Muscle of leg (tissue), 16 donors: ENCODE measurements at places on chromosomes 12 and 14. TPM values are rescaled to one million over a fixed set of nuclear protein-coding genes. Genes with fewer than 3 reads are reported as not detected.

- no peak overlapping the region for H3K4me3 ChIP-seq
- no peaks in the 10 kb centered on the region for H3K27me3 ChIP-seq
- no peak for DNase-seq
- peaks cover 2% of the 10 kb centered on the region for H3K36me3 ChIP-seq
These were observed 80.1 kb downstream of the ETV6 start for GRCh38 chr12:11729439-11730150.

DNA sequence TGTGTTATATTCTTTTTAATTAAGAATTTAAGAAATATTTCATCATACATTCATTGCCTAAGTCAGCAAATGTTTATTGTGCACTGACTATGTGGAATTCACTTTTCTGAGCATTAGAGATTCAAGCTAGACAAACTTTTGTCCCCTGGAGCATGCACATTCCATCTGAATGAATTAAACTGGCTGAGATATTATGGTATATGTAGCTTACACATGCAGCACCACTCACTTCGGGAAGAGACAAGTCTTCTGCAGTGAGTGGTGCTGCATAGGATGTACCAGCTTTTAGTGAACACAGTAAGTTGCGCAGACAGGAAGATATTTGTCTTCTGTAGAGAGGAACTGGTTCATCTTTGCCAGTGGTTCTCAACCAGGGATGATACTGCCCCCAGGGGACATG lies 318.4 kb downstream of the SYT1 start:
- H3K4me1 ChIP-seq, result peaks cover 3% of the 10 kb centered on the region
- DNase-seq, result no peak
- no peaks in the 10 kb centered on the region for H3K27me3 ChIP-seq

DNA sequence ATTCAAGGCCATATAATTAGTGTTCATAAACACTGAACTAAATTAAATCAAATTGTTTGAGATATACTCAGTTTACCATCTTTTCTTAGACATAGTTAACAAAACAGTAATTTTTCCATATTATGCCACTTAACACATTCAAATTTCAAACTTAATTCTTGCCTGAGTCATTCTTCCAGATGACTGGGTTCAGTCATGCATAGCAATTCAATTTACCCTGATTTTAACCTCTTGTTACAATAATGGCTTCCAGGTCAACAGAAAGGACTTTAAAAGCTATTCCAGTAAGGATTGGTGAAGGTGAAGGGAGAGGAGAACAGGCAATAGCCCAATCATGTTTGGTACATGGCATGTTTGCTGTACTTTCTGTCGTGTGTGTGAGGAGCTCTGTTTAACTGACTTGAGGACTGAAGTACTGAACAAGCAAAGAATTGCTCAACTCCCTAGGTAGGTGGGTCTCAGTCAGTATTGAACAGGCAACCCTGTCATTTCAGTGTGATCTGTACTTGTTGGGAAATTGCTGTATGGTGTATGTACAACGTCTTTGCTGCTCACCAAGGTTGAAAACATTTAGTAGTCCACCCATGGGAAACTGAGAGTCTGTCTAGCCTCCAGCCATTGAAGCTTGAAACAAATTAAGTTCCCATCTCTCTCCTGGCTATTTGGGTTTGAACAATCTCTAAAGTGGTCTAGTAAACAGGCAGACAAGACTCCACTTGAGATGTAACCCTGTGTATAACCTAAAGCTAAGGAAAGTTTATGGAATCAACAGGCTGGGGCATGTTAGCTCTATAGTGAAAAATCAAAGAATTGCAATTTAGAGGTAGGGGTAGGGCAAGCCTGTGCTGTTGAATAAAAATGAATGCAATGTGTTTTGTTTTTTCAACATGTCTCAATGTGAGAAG lies 327.2 kb downstream of the BTG1 start:
- H3K36me3 ChIP-seq, result no peaks in the 10 kb centered on the region
- no peaks in the 10 kb centered on the region for H3K4me1 ChIP-seq
- H3K4me3 ChIP-seq, result no peak overlapping the region
- no peak for DNase-seq
- H3K27me3 ChIP-seq, result no peaks in the 10 kb centered on the region

The ASPG gene
- 0.71 TPM for total RNA-seq

The LMO3 gene
- 1.8 TPM for total RNA-seq

- peak overlapping the region; percentile 85 for H3K27ac ChIP-seq
- H3K36me3 ChIP-seq, result no peaks in the 10 kb centered on the region
- DNase-seq, result peak; percentile 55
- H3K4me3 ChIP-seq, result peak overlapping the region; percentile 57
- H3K4me1 ChIP-seq, result peaks cover 32% of the 10 kb centered on the region
These were observed 1.1 kb upstream of the SUSD6 start for GRCh38 chr14:69610020-69610873.

GRCh38 chr14:29885988-29886387 lies 41.7 kb downstream of the PRKD1 start:
- no peak overlapping the region for H3K4me3 ChIP-seq
- H3K27me3 ChIP-seq, result no peaks in the 10 kb centered on the region
- no peak for DNase-seq
- no peaks in the 10 kb centered on the region for H3K36me3 ChIP-seq
- no peak overlapping the region for H3K27ac ChIP-seq

The NRL gene
- total RNA-seq, result 1.6 TPM

The P2RX7 gene
- 1.6 TPM for total RNA-seq

- no peaks in the 10 kb centered on the region for H3K27me3 ChIP-seq
- H3K4me3 ChIP-seq, result no peak overlapping the region
- H3K4me1 ChIP-seq, result no peaks in the 10 kb centered on the region
- H3K27ac ChIP-seq, result no peak overlapping the region
- no peak for DNase-seq
These were observed 68.6 kb upstream of the RESF1 start for GRCh38 chr12:31890295-31891285.

- H3K36me3 ChIP-seq, result no peaks in the 10 kb centered on the region
- H3K27ac ChIP-seq, result peak overlapping the region; percentile 8
- no peaks in the 10 kb centered on the region for H3K27me3 ChIP-seq
These were observed 105.8 kb downstream of the C12orf50 start for GRCh38 chr12:87923361-87923760.

- H3K27me3 ChIP-seq, result no peaks in the 10 kb centered on the region
- peak; percentile 40 for DNase-seq
- H3K27ac ChIP-seq, result no peak overlapping the region
These were observed 66.8 kb upstream of the TMCC3 start for GRCh38 chr12:94717108-94717507.

DNA sequence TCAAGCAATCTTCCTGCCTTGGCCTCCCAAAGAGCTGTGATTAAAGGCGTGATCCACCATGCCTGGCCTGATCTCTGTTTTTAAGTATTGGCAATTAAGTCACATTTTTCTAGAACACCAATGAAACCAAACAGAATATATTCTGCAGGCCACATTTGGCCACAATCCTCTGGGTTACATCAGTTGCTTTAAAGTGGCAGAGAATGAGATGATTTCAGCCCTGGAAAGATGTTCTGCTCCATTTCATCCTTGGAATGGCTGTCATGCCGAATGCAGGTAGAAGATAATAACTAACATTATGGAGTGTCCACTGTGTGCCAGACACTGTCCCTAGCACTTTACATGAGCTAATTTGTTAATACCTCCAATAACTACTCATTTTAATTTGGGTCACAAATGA lies 154.4 kb downstream of the PTPN11 start:
- no peaks in the 10 kb centered on the region for H3K36me3 ChIP-seq
- DNase-seq, result no peak
- H3K4me3 ChIP-seq, result no peak overlapping the region
- H3K27me3 ChIP-seq, result peaks cover 31% of the 10 kb centered on the region

The OTUB2 gene
- 0.93 TPM for total RNA-seq

DNA sequence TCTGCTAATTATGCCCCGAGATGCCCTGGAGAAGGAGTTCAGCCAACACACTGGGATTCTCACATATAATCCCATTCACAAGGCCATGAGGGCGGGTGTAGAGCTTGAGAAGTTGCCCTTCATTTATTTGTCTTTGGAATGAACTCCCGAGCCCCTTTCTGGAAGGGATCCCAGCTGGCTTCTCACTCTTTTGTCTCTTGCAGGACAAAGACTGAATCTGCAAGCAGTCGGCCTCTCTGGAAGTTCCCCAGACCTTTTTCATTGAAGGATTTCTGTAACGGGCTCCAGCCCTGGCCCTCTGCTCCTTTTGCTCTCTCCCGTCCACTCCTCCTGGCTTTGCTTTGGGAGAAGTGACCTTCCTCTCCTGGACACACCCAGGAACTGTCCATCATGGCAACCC lies 163.3 kb upstream of the SFSWAP start:
- no peaks in the 10 kb centered on the region for H3K36me3 ChIP-seq
- H3K4me3 ChIP-seq, result no peak overlapping the region
- no peak overlapping the region for H3K27ac ChIP-seq
- H3K4me1 ChIP-seq, result no peaks in the 10 kb centered on the region
- peak; percentile 3 for DNase-seq
- no peaks in the 10 kb centered on the region for H3K27me3 ChIP-seq

GRCh38 chr14:42802346-42802745 lies 1195.7 kb downstream of the LRFN5 start:
- no peaks in the 10 kb centered on the region for H3K36me3 ChIP-seq
- DNase-seq, result no peak
- no peaks in the 10 kb centered on the region for H3K27me3 ChIP-seq

The GPR132 gene
- total RNA-seq, result 0.75 TPM

The CBLN3 gene
- 1.2 TPM for total RNA-seq

The PSMD9 gene
- 50.9 TPM for total RNA-seq

DNA sequence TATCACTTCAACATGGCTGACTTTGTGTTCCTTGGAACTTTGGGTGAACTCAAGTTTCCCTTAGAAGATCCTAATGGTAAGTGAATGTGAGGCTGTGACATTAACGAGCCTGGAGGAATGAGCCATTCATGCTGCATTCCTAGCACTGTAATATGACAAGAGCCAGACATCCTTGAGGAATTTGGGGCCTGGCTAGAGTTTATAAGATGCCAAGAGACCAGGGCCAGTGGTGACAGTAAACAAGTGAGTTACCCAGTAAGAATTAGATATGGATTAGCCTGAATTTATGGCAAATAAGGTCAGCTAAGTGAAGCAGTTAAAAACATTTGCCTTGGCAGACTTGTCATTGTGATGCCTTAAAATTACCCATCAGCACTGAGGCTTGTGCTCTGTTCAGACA lies 232.4 kb downstream of the AKAP6 start:
- no peak overlapping the region for H3K4me3 ChIP-seq
- peaks cover 4% of the 10 kb centered on the region for H3K4me1 ChIP-seq
- no peaks in the 10 kb centered on the region for H3K36me3 ChIP-seq
- no peak for DNase-seq
- no peak overlapping the region for H3K27ac ChIP-seq

DNA sequence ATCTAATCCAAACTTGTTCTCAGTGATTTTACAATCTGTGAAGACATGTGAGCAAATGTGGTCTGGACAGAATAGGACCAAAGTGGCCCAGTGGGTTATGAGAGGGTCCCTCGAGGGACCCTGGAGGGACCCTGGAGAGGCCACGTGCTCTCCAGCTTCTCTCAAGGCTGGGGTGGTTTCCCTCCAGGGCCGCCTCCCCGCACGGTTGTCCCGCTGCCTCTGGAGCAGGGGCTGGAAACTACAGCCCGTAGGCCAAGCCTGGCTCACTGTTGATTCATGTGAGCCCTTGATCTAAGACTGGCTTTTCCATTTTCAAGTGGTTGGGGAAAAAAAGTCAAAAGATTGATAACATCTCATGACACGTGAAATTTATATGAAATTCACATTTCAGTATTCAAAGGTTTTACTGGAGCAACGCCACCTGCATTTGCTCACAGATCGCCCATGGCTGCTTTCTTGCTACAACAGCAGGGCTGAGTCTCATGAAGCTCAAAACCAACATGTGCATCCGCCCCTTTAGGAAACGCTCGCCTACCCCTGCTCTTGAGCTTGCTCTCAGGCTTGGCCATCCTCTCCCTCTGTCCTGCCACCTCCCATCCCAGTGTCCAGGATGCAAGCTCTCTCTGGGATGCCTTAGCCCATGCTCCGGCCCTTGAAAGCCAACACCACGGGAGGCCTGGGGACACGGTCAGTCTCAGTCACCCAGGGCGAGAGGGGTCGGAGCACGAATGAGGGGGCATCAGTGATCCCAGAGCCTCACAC lies 12.1 kb upstream of the LRTM2 start:
- no peak overlapping the region for H3K27ac ChIP-seq
- H3K36me3 ChIP-seq, result no peaks in the 10 kb centered on the region
- peaks cover 3% of the 10 kb centered on the region for H3K27me3 ChIP-seq
- peaks cover 19% of the 10 kb centered on the region for H3K4me1 ChIP-seq
- DNase-seq, result no peak

GRCh38 chr12:21786041-21786531 lies 11.6 kb upstream of the KCNJ8 start:
- peak; percentile 87 for DNase-seq
- no peaks in the 10 kb centered on the region for H3K27me3 ChIP-seq
- H3K36me3 ChIP-seq, result no peaks in the 10 kb centered on the region
- H3K4me3 ChIP-seq, result no peak overlapping the region

The IQSEC3 gene
- 1.1 TPM for total RNA-seq

GRCh38 chr12:80032946-80033345 lies 66.4 kb upstream of the OTOGL start:
- no peaks in the 10 kb centered on the region for H3K36me3 ChIP-seq
- no peak overlapping the region for H3K4me3 ChIP-seq
- peak overlapping the region; percentile 39 for H3K27ac ChIP-seq
- no peaks in the 10 kb centered on the region for H3K27me3 ChIP-seq
- H3K4me1 ChIP-seq, result no peaks in the 10 kb centered on the region
- DNase-seq, result peak; percentile 80

DNA sequence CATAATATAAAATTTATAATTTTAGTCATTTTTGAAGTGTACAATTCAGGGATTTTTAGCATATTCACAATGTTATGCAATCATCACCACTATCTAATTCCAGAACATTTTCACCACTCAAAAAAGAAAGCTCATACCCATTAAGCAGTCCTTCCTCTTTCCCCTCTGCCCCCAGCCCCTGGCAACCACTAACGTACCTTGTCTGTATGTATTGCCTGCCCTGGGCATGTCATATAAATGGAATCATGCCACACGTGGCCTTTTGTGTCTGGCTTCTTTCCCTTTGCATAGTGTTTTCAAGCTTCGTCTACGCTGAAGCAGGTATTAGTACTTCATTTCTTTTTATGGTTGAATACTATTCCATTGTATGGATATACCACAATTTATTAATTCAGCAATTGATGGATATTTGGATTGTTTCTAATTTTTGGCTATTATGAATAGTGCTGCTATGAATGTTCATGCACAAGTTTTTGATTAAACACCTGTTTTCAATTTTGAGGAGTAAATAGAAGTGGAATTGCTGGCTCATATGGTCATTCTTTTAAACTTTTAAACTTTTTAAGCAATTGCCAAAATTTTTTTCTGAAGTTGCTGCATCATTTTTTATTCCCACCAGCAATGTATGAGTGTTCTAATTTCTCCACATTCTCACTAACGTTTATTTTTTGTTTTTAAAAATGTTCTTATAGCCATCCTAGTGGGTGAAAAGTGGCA lies 1.6 kb upstream of the SSTR1 start:
- H3K27me3 ChIP-seq, result peaks cover 39% of the 10 kb centered on the region
- H3K4me1 ChIP-seq, result peaks cover 27% of the 10 kb centered on the region
- no peak for DNase-seq
- H3K36me3 ChIP-seq, result no peaks in the 10 kb centered on the region
- H3K4me3 ChIP-seq, result no peak overlapping the region
- no peak overlapping the region for H3K27ac ChIP-seq

GRCh38 chr12:24947541-24948419 lies 1.1 kb downstream of the BCAT1 start:
- peak overlapping the region; percentile 86 for H3K4me3 ChIP-seq
- no peaks in the 10 kb centered on the region for H3K27me3 ChIP-seq
- H3K4me1 ChIP-seq, result peaks cover 13% of the 10 kb centered on the region
